ENCODE measurements at places on chromosomes 7 and 10.

- no peak for DNase-seq
Observed at GRCh38 chr7:64308016-64308270, 5.8 kb upstream of the ZNF736 start.

- DNase-seq, result no peak
Observed at GRCh38 chr10:23081221-23081750, 14.1 kb upstream of the MSRB2 start.

DNA sequence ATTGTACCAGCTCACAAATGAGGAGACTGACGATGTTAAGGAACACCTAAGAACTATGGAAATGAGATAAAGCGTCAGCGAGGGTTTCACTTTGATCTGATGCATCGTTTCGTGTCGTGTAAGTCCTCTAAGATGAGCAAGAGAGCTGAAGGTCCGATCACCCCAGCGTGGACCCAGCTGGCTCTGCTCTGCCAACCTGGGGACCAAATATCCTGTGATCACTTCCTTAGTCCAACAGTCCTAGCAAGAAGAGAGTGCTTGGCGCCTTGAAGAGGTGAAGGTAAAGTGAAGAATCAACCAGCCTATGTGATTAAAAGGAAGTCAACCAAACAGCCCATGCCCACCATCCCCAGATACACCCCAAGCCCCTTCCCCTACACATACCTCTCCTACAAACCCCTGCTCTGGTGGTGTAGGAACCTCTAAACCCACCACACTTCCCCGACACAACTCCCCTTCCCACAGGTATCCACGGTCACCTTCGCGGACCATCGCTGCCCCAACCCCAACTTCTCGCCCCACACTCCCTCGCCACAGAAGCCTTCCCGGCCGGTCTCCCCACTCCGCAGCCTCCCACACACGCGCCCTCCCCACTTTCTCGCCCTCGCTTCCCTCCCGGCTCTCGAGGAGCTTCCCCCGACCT is 722 bp downstream of the UPF2 start:
- DNase-seq, result no peak

DNA sequence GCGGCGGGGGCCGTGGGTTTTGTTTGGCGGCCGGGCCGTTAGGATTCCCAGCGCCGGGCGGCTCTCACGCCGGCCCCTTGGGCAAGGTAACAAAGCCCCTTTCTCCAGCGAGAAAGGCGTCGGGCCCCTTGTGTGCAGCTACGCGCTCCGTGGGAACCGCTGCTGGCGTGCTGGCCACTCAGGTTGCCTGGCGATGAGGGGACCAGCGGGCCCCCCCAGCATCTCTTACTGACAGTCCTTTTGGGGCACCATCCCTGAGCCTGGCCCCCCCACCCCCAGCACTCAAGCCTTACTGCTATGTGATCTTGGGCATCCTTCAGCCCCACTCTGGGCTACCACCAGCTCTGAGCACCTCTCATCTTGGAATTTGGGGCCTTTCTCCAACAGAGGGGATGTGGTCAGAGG is 1.8 kb downstream of the LFNG start:
- no peak for DNase-seq

- no peak for DNase-seq
Observed at GRCh38 chr7:130838738-130839137, 104.7 kb upstream of the KLF14 start.

- DNase-seq, result no peak
Observed at GRCh38 chr7:123666492-123666891, 10.8 kb downstream of the LMOD2 start.

- DNase-seq, result peak; percentile 68
Observed at GRCh38 chr10:10911471-10911921, 106.2 kb upstream of the CELF2 start.

- DNase-seq, result no peak
Observed at GRCh38 chr10:35911954-35912353, 269.9 kb upstream of the FZD8 start.

- DNase-seq, result no peak
Observed at GRCh38 chr7:151817315-151817690, 59.6 kb downstream of the PRKAG2 start.

DNA sequence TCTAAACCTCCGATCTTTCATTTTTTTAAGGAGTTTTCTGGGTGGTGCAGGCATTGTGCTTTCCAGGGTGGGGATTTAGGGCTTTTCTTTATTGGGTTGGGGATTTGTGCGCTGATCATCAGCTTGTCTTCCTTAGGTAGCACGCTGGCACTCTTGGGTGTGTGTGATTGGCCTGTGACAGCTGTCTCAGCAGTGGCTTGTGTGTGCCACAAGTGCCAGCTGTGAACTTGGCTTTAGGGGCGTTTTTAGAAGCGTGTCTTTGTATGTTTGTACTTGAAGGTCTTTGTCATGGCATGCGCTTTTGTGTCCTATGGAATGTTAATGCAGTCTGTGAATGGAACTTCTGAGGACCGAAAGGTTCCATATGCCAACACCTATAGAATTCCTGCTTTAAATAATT is 788 bp downstream of the AKAP9 start:
- DNase-seq, result peak; percentile 19

DNA sequence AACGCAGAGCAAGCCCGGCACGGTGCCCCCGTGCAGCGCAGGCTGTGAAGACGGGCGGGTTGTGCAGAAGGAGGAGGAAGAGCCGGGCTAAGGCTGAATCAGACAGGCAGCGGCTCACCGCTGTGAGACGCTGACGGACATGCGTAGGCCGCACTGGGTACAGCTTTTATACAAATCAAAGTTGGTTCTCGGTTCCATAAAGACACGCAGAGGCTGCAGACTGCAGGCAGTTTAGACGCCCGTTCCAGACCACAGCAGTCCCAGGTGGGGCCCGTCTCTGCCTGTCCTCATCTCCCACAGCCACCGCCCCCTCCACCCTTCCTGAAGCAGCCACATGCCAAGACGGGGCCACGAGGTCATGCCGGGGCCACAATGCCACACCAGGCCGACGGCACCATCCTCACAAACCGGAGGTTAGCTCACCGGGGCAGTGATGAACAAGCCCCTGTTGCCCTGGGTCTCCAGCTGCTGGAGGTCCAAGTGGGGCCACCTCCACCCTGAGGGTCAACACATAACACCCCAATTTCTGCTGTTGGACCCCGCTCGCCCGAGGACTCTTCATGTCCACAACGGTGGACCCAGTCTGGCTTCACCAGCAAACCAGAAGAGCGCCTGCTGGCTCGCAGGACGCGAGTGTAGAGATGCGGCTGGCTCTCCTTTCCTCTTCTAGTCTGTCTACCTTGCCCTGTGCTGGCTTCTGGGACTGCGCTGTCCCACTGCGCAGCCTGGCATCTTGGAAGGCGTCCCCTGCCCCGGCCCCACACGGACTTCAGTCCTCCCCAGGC is 227.2 kb downstream of the ELFN1 start:
- DNase-seq, result no peak

GRCh38 chr10:12795315-12796110 is 206.0 kb downstream of the CCDC3 start:
- no peak for DNase-seq

- DNase-seq, result peak; percentile 79
Observed at GRCh38 chr7:30594048-30594539, 584 bp upstream of the GARS1 start.

DNA sequence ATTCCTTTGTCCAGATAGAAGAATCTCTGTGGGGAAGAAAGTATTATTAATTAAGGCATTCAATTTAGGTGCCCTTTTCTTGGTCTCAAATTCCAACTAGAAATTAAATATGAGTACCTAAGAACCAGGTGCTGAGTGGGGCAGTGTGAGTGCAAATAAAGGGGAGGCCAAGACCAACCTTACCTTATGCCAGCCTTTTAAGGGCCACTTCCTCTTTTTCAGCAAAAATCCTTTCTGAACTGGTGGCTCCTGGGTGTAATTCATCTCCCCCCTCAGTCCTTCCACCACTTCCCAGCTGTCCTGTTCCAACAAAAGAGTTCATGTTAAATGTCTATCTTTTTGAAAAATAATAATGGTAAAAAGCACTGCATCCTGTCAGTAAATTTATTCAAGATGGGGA is 108.2 kb downstream of the OSBPL3 start:
- DNase-seq, result no peak

GRCh38 chr10:78742730-78743615 is 325.8 kb upstream of the ZMIZ1 start:
- DNase-seq, result no peak

GRCh38 chr7:135994466-135995205 is 17.5 kb upstream of the MTPN start:
- no peak for DNase-seq

DNA sequence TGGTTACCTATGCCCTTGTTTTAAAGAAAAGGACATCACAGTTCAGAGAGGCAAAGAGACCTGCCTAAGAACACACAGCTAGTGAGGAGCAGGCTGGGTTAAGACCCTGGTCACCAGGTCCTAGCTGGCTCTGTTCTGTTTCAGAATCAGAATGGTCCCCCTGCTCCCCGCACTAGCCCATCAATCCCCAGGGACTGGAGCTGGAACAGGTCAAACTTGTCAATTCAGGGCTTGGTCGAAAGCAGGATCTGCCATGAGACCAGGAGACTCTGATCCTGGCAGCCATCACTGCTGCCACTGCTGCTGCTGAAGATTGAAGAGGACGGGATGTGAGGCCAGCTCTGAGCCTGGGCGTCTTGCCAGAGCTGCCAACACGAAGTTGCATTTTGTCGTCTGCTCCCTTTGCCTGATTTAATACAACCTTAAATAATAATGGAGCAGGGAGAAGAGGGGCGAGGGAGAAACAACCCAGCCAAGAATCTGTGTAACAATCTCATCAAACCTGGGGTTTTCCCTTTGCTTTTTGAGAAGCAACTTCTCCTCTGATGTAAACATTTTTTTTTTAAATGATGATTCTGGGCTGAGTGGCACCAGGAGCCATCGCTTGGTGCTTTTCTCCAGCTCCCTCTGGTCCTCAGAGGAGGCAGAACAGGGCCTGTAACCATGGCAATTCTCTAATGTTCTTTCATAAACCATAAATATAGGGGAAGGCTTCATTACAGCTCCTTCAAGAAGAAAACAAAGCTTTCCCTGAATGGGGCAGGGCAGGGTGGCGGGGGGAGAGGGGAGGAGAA is 119.0 kb upstream of the SORCS3 start:
- DNase-seq, result no peak
